ENCODE measurements at places on chromosomes 16 and 17.

GRCh38 chr16:66871840-66872239 lies 8.5 kb upstream of the PDP2 start:
- no peak for DNase-seq

DNA sequence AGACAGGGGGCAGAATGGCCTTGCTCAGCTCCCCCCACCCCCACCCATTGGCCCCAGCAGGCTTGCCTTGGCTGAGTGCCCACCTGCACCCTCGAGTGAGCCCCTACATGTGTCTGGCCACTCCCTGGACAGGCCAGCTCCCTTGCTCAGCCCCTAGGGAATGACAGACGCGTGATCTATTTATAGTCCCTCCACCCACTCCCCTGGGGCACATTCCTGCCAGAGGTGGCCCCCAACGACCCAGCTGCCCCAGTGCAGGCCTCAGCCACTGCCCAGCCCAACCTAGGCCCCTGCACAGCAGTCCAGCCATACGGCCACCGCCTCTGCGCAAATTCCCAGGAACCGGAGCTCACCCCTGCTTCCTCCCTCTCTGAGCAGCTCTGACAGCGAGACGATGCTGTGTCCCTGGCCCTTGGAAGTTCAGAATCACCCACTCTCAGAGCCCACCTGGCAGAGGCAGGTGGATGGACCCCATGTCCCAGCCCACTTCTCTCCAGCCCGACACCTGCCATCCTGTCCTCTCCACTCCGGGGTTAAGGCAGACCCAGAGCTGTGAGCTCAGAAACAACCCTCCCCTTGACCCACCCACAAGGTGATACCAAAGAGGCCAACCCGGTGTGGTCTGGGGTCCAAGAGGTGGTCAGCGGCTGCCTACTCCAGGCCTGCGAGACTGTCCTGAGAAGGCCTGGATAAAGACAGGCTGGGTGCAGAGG lies 11.5 kb upstream of the P2RX1 start:
- no peak for DNase-seq

DNA sequence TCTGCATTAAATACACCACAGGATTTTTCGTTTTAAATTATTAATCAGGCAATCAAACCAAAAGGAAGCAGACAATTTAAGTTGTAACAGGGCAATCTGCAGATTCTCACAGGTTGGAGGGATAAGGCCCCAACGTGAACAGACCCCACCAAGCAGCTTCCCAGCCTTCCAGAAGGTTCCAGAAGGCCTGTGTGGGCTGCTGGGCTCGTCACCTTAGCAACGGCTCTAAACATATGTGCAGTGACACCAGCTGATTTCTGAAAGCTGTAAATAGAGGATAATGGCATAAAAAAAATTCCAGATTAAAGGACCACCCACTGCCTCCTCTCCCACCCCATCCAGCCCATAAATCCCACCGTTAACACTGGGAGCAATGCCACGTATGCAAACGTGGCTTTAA lies 123.8 kb downstream of the ZNF778 start:
- DNase-seq: no peak

- no peak for DNase-seq
Measured at GRCh38 chr17:75664099-75664549, 2.8 kb downstream of the RECQL5 start.
